ENCODE measurements at places on chromosomes 4 and X.
A peak's percentile ranks its signal among the peaks of the same experiment; 100 is the strongest.

DNA sequence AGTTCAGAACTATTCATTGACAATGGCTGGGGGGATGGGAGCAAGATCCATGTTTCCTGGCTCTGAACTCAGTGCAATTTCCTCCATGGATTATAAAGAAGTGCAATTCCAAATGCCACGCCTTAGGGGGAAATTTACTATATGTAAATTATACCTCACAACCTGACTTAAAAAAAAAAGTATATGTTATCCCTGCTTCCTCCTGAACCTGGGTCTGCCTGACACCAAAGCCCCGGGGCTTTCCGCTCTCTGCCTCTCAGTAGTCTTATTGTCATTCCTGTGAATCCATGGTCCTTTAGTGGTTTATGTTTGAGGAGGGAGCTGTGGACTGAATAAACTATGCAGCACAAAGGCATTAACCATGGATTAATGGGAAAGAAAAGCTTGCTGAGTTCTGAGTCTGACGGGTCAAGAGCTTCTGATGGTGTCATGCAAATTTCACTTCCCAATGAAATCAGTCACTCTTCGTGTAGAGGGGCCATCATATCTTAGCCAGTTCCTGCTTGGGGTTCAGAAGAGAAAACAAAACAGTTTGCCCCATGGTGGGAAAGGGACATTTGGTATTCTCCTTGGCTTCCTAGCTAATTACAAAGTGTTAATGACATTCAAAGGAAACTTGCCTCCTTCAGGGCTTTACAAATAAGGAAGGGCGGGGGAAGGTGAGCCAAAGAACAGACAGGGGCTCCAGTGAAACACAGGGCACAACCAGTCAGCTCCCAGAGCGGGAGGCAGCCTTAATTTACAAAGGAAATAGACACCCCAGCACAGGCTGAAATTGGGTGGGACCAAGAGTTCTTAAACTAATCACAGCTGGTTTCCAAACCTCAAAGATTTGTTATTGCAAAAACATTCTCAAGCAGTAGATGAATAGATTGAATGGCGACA is 14.3 kb downstream of the FAM9C start:
- no peak for DNase-seq

DNA sequence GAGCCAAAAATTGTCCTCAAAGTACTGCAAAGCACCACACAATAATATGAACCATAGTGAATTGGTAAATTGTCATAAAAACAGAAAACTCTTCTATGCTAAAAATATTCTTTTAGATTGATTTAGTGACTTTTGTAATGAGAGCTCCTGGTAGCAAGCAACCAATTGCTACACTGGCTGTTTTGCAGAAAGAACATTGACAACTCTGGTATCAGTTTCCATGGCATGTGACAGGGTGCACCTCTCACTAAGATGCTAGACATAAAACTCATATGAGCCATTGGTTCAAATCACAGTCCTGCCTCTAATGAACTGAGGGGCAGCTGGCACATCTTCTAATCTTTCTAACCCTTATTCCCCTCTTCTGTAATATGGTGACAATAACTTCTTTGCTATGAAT is 212.2 kb downstream of the HS3ST1 start:
- no peak for DNase-seq

DNA sequence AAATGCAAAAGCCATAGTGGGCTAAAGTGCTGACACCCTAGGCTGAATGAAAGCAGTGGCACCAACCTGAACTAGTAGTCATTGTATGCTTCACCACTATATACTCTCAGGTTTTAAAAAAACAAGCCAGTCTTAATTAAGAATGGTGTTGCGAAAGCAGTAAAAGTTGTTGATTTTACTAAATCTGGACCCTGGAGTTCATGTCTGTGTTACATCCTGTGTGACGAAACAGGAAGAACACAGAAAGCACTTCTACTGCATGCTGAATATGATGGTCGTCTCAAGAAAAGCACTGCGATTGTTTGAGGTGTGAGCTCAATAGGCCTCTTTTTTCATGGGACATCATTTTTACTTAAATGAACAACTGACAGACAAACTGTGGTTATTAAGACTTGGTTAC is 24.2 kb upstream of the GDPD2 start:
- DNase-seq, result peak; percentile 23

- DNase-seq, result peak; percentile 64
Observed at GRCh38 chr4:48949518-48950219, 36.4 kb upstream of the CWH43 start.

- DNase-seq, result no peak
Observed at GRCh38 chr4:145827885-145828284, 110.7 kb downstream of the ZNF827 start.

GRCh38 chr4:105509291-105509690 is 35.4 kb upstream of the PPA2 start:
- no peak for DNase-seq

DNA sequence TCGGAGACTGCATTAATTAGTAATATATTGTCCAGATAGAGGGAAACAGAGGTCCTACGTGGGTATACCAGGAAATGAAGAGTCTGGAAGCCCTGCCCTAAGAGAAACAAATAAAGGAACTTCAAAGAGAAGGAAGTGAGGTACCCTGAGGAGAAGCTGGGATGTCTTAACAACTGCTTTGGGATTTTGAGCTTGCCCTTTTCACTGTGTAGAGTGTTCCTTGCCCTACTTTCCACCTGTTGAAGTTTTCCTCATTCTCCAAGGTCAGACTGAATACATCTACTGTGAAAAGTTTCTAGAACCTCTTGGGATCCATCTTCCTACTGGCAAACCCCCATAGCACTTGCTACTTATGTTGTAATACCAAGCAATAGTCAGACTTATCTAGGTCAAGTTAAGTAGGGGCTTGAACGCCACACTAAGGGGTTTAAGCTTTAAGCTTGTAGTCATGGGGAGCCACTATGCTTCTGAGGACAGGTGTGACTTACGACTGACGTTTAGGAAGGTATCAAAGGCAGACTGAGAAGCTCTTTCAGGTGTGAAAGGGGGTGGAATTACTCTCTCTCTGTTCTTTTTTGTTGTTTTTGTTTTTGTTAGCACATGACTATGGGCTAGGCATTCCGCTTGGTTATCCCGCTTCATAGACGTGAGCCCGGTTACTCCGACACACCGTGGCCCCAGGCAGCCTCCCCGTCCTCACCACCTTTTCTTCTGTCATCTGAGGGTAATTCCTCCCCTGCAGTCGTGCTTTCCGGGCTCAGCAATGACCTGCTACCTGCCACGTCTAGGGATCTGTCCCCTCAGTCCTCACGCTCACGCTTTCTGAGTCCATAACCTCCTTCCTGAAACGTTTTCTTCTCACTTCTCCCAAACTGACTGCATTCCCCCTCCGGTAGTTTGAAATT is 959 bp upstream of the REST start:
- no peak for DNase-seq

DNA sequence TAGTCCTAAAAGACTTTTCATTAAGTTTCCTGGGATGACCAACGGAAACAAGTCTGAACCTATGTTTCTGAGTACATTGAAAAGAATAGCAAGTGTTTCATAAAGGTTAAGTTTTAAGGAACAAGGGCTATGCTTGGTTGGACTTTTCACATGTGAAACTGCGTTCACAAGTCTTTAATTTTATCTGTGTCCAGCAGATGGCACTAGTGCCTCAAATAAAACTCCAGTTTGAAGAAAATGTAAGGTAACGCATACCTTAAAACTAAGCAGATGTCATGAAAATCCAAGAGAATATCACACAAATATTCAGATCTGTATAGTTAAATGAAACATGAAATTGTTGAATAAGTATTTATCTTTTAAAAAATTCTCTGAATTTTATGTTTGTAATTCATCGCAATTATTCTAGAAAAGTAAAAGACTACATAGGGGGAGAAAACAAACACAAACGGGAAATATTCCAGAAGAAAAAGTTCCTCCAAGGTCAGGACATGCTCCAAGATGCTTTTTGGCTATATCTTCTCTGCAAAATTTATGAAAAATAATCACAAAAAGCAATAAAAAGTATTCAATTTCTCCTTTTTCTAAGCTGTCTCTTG is 89.6 kb upstream of the MAD2L1 start:
- DNase-seq, result peak; percentile 81

GRCh38 chr4:119232286-119232685 is 19.8 kb downstream of the USP53 start:
- DNase-seq, result no peak

DNA sequence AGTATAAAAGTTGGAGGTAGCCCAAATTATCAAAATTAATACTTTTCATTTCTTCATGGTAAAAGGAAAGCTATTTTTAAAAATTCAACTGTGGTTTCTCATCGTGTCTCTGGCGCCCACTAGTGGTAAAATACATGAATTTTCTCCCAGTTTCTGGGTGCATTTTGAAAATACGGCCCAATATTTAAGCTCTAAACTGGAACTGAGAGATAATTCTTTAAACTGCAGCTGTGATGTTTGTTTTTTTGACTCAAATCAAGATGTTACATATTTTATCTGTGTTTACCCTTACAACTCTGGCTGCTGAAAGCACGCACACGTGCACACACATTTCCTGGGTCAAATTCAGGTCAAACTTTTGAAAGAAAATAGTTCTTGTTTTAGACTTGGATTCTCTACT is 123.9 kb upstream of the ACSL4 start:
- peak; percentile 34 for DNase-seq

DNA sequence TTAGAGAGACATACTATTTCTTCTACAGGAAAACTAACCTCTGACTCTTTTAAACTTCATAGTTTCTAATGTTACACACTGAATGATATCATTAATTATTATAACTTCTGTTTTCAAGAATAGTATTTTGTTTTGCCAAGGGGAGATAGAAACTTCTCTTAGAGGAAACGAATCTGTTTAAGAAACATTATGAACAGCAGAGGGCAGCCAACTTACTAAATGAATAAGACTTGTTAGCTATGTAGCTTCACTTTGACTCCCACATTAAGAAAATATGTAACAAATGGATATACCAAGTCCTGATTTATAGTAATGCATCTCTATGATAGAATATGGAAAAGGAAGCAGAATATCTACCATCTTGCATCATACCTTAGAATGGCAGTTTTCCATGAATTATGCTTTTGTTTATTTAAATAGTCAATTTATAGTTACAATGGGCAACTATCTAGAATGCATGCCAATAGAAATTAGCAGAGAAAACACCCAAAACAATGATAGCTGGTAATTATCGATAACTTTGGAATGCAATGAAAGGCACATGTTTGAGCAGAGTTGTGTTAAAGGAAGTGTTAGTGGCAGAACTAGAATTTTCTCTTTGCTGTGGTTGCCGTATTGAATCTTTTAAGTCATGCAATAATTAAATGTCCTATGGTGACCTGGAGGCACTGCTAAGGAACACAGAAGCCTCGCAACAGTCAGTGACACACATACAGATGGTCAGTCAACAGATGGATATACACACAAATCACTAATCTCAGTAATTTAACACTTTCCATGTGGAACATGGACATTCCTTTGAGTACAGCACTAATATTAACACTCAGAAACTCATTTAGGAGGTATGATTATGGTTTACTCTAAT is 105.7 kb upstream of the PDLIM3 start:
- DNase-seq, result peak; percentile 83

GRCh38 chr4:125115476-125115875 is 199.3 kb upstream of the FAT4 start:
- DNase-seq, result peak; percentile 30

DNA sequence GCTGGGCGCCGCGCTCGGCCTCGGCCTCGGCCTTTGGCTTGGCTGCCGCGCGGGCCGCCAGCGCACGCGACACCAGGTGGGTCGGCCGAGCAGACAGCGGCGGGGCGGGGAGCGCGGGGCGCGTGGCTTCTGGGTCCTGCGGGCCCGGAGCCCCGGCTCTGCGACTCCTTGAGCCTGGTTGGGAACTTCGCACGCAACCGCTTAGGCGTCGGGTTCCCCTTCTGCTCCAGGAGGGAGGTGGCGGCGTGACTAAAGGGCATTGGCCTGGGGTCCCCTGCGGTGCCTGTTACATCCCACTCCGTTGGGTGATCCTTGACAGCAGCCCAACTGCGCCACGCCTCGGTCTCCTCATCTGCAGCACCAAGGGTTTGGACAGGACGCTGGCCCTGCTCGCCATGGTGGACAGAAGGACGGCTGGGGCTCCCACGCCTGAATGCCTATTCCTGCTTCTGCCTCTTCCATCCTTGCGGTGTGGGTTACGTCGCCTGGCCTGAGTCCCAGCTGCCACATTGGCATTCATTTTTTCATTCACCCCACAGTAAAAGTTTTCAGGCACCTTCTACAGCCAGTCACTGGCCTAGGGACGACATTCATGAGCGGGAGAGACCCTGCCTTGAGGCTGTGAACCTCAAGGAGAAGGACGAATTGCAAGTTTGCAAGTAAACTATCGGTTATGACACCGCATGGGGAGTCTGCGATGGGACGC is 631 bp downstream of the EVC start:
- peak; percentile 56 for DNase-seq

- DNase-seq, result no peak
Observed at GRCh38 chr4:150579551-150580234, 2.3 kb upstream of the MAB21L2 start.

- DNase-seq, result no peak
Observed at GRCh38 chr4:11730545-11730944, 301.9 kb upstream of the HS3ST1 start.

GRCh38 chr4:36835246-36835645 is 409.3 kb upstream of the NWD2 start:
- DNase-seq, result no peak

GRCh38 chrX:30895370-30895769 is 6.3 kb upstream of the TAB3 start:
- DNase-seq, result no peak

- no peak for DNase-seq
Observed at GRCh38 chr4:186876961-186877626, 153.4 kb upstream of the FAT1 start.

- no peak for DNase-seq
Observed at GRCh38 chr4:120130786-120131185, 64.1 kb upstream of the MAD2L1 start.

GRCh38 chrX:2714551-2714950 is 23.5 kb downstream of the CD99 start:
- no peak for DNase-seq

GRCh38 chrX:40778861-40779575 is 43.7 kb upstream of the MED14 start:
- peak; percentile 67 for DNase-seq

GRCh38 chr4:73732759-73733431 is 7.5 kb upstream of the CXCL8 start:
- DNase-seq, result no peak

- DNase-seq, result no peak
Observed at GRCh38 chr4:87405211-87405820, 14.3 kb upstream of the HSD17B11 start.

GRCh38 chr4:139907001-139907809 is 241.6 kb downstream of the MGST2 start:
- no peak for DNase-seq

GRCh38 chr4:40395166-40395900 is 60.2 kb downstream of the CHRNA9 start:
- DNase-seq, result no peak

- DNase-seq, result peak; percentile 24
Observed at GRCh38 chr4:188869581-188869980, 730.3 kb downstream of the TRIML1 start.
